ENCODE measurements at places on chromosomes 4 and X.

GRCh38 chr4:29708473-29708872, 1011.7 kb upstream of the PCDH7 start:
- DNase-seq = no peak

GRCh38 chr4:6465955-6466354, 6.5 kb downstream of the PPP2R2C start:
- no peak for DNase-seq

GRCh38 chr4:181525634-181526033, 717.6 kb upstream of the TENM3 start:
- no peak for DNase-seq

DNA sequence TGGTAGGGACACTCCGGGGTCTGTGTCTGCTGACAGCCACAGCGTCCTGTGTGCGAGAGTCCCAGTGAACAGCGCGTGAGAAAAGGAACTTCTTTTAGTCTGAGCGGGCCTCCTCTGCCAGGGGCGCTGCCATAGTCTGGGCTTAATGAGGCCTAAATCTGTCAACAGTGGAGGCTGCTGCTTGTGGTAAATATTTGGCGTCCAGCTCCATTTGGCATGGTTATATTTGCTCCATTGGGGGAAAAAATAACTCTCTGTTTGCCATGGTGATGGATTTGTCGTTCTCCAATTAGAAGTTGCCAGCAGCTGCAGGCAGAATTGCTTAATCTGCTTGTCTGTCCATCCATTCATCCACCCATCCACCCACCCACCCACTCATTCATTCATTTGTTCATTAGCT, 71.4 kb upstream of the PSAPL1 start:
- no peak for DNase-seq

DNA sequence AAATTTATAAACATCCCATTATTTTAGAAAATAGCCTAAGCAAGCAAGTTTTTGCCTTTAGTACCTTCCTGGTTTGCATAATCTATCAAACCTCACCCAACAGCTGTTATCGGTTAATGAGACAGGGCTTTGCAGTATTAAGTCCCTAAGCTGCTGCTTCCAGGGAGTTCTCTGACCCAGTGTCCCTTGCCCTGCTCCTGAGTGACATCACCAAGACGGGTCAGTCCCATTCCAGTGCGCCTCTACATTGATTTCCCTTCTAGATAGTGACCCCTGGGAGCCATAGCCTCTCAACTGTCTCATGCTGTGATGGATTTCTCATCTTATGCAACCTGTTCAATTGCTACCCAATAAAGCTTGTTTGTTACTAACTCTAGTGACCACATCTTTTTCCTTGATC, 410.4 kb downstream of the SPOCK3 start:
- no peak for DNase-seq

DNA sequence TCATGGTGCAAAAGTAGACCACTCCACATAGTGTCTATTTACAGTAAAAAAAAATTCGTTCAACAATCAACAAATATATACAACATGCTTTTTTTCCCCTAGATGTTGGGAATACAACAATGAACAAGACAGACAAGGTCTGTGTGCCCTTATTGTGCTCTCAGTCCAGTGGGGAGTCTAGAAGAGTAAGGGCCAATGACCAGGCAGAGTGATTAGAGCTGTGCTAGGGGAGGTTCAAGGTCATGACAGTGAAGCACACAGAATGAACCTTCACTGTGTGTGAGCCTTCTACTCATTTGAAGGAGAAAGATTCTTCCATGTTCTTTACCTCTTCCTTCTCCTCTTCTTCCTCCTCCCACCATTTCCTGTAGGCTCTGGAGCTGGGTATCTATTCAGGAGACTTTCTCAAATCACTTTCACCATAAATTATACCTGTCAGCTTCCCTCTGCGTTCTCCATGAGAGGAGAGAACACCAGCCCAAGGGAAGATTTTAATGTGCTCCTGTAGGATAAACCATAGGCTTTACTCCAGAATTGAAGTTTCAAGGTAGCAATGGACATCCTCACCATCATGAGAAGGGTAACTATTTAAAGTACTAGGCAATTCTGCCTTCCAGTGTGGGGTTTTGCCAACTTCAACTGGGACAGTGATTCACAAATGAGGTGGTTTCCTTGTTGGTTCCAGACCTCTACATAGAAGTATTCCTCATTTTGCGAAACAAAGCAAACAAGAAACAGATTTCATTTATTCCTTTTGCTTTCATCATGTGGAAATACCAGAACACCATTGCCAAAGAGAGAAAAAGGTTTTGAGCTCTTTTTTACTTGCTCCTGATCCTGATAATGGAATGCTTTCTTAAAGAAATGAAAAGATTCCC, 246.9 kb upstream of the GPC4 start:
- DNase-seq = no peak

GRCh38 chr4:174828845-174829701, at the start of gene GLRA3:
TSS of gene GLRA3 (minus strand) at chr4:174829247. CDS start at chr4:174828811, 436 bp downstream.
- DNase-seq = peak; percentile 81

- DNase-seq = no peak
Measured at GRCh38 chrX:153517423-153517822, at the start of gene ATP2B3. TSS of gene ATP2B3 (plus strand) at chrX:153517642. CDS start at chrX:153536248, 18,606 bp downstream.

GRCh38 chrX:109268340-109268739, 213.5 kb downstream of the GUCY2F start:
- no peak for DNase-seq

GRCh38 chrX:69077895-69078455, 87.3 kb downstream of the PJA1 start:
- DNase-seq = no peak

- no peak for DNase-seq
Measured at GRCh38 chr4:82688091-82688795, 110.4 kb downstream of the SCD5 start.

GRCh38 chrX:44674906-44675305, 132.2 kb upstream of the FUNDC1 start:
- no peak for DNase-seq

DNA sequence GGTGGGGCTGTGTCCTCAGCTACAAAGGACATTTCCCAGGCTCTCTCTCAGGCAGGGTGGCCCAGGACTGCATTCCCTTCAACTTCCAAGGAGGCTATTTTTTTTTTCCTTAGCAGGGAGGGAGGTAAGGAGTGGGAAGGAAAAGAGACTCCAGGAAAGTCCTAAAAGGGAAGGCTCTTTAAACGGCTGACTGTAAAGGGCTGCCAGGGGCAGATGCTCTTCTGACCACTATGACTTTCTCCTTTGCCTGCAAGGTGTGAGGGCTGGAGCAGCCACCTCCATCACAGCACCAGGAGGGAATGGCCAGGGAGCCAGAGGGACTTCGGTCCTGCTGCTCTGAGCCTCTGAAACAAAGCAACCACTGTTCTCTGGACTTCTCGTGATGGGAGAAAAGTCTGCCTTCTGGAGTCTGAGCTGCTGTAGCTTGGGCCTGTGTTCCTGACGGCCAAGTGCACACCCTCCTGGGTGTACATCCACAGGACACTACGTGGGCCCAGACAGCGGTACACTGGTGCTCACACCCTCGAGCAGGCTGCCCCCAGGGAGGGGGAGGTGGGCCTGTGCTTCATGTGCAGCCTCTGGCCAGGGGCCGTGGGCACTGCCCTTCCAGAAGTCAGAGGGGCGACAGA, 17.9 kb downstream of the NAT8L start:
- no peak for DNase-seq

- DNase-seq = no peak
Measured at GRCh38 chr4:163679189-163679588, 184.7 kb downstream of the TMA16 start.

DNA sequence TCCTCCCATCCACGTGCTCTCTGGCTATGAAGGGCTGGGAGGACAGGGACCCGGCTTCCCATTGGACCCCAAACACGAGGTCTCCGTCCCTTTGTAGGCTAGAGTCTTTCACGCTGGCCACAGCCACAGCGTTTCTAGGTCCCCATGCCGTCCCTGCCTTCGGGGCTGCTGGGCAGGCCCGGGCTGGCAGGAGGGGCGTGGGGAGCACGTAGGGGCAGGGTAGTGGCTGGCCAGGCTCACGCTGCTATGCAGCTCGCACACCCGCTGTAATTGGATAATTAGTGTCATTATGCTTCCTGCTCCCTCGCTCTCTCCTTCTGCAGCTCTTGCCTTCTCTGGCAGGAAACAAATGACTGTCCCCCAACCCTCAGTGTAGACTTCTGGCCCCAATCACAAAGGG, 9.8 kb downstream of the ATP2B3 start:
- no peak for DNase-seq

GRCh38 chr4:187887906-187888305, 107.7 kb upstream of the ZFP42 start:
- no peak for DNase-seq

DNA sequence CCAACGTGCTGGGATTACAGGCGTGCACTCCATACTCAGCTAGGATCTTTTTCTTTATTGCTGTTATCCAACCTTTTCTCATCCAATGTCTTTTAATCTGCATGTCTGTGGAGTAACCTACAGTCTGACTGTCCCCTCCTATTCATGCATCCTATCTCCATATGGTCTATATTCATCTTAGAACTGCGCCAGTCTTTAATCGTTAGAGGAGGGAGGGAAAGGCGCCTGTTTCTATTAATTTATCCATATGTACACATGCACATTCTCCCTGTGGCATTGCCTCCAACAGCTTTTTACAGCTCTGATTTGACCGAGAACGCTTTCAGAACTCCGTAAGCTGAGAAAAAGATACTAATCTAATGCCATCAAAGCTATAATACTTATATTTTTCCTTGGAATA, 9.8 kb downstream of the DCTD start:
- DNase-seq = no peak

DNA sequence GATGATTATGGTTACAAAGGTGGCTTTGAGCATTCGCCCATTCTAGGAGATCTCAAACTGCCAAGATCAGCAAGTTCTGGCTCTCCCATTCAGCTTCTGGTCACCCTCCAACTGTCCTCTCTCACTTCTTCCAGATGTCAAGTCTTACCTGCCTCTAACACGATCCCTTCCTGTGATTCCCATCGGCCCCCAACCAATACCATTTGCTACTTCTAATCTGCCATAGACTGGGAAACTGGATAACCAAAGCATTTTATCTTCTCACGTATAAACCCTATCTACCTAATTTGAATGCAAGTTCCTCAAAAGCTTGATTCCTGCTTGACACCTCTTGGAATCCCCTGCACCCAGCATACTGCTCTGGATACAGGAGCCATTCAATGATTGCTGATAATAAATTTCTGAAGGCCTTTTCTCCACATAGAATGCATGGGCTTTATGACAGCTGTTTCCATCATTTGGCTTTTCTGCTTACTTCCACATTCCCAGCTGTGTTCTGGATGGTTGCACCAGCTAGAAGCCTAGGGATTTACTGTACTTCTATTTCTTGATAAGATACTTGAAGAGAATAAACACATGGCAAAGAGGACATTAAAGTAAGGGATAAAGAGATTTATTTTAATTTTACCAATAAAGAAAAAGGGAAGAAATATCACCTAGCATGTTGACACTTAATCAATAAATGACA, 9.6 kb downstream of the GPC4 start:
- no peak for DNase-seq

- no peak for DNase-seq
Measured at GRCh38 chr4:10584042-10584441, 100.5 kb downstream of the CLNK start.

- no peak for DNase-seq
Measured at GRCh38 chrX:70527610-70528345, 83.1 kb downstream of the DLG3 start.

DNA sequence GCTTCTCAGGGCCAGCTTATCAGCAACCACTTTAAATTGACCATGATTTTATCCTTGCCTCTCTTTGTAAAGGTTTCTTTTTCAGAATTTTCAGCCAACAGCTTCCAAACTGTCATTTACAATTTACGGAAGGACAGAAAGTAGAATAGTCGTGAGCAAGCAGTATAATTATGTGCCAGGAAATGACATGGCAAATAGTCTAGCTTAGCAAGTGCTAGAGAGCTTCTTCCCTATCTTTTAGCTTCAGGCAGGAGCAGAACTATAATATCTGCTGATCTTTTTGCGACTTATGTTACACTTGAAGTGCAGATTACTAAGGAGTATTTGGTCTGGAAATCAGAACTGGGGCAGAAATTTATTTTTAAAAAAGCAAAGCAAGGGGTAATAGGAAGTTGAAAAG, 123.0 kb upstream of the AP1S2 start:
- no peak for DNase-seq

DNA sequence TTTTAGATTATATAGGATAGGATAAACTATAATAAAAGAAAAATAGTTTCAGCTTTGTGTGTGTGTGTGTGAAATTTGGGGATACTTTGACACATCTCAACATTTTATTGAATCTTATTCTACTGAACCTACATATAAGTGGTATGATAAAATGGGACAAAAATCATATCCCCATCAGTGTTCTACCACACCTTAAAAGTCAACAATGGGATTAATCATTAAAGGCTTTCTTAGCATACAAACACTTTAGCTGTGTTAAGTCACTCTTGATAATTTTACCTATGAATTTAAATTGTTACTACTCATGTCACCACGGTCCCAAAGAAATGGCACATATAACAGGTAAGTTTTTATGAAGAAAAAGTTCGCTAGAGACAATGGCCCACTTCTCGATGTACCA, 37.7 kb upstream of the LRBA start:
- no peak for DNase-seq

GRCh38 chr4:5839332-5839731, 53.6 kb downstream of the CRMP1 start:
- DNase-seq = no peak

Measured in dorsolateral prefrontal cortex (tissue), 122 donors.